ENCODE measurements at places on chromosomes 6 and 20.

DNA sequence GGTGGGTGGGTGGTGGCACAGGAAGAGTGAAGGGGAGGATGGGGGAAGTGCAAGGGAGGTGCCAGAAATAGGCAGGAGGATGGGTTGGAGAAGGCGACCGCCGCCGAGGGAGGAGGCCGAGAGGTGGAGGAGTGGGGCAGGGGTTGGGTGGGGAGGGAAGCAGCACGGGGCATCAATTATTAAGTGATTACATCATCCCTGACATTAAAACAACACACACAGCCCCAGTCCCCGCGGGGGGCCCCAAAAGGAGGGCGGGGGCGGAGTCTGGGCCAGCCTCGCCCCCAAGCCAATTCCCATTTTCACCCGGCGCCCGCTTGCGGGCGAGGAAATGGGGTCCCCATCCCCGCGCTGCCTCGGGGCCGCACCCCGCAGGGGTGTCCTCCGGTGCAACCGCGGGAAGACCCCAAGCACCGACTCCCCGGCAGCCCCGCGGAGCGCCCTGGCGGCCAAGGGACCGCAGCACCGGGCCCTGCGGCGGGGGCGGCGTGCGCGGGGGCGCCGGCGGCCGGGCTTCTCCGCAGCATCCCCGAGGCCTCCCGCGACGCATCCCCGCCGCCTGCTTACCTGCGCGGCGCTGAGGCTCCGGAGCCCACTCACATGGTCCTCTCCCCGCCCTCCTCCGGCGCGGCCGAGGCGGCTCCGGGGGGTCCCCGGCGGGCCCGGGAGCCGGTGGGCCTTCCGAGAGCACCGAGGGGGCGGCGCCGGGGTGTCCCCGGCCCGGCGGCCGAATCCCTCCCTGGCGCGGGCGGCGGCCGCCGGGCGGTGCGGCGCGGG is 663 bp downstream of the FYN start:
- DNase-seq: peak; percentile 19

GRCh38 chr6:165841153-165841558 is 178.1 kb upstream of the PDE10A start:
- no peak for DNase-seq

GRCh38 chr6:123742626-123743025 is 61.0 kb upstream of the NKAIN2 start:
- DNase-seq: no peak

DNA sequence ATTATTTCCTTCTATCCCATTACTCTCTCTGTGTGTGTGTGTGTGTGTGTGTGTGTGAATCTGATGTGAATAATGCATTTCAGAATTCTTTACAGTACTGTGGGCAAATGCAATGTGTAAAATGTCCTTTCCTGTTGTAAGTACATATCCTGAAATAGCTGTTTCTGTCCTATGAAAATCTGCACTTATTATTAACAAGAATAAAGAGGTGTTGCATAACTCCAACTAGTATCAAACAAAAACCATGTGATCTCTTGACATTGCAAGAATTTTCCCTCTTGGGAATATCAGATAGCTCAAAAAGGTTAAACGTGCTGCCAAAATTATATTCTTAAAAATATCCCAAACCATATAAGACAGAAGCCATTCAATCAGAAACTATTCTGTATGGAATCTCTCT is 52.0 kb downstream of the LGSN start:
- no peak for DNase-seq

- no peak for DNase-seq
Observed at GRCh38 chr6:75931011-75931680, 141.3 kb downstream of the IMPG1 start.

DNA sequence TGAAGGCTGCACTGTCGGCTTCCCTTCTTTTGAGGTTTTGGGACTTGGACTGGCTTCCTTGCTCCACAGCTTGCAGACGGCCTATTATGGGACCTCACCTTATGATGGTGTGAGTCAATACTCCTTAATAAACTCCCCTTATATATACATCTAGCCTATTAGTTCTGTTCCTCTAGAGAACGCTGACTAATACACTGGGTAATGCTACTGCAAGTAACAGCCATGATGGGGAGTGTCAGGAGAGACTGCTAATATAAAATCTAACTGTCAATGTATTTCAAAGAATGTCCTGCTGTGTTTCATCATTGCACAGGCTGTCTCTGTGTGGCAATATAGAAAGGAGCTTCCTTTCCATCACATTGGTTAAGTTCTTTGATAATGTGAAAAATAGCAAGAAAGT is 57.7 kb upstream of the UST start:
- DNase-seq: no peak

DNA sequence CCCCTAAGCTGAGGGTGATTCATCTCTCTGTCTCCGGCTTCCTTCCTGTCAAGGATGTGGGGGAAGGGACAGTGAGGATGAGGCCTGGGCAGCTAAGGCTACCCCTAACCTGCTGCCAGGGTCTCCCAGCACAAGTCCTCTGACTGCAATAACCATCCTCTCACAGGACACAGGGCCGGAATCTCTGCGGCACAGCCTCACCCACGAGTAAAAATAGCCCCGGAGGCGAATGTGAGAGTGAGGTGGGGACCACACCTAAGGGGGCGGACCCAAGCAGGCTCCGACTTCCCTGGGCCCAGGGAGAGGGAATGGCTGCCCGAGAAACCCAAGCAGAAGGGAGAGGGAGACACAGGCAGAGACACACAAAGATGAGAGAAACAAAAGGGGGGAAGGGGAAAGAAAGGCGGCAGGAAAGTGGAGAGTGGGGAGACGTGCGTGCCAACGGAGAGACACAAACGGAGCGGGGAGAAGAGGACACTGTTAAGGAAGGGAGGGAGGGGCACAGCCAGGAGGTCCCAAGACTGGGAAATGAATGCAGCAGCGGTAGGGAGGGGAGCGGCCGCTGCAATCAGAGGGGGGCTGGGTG is 1.4 kb downstream of the CLIC1 start:
- peak; percentile 74 for DNase-seq

DNA sequence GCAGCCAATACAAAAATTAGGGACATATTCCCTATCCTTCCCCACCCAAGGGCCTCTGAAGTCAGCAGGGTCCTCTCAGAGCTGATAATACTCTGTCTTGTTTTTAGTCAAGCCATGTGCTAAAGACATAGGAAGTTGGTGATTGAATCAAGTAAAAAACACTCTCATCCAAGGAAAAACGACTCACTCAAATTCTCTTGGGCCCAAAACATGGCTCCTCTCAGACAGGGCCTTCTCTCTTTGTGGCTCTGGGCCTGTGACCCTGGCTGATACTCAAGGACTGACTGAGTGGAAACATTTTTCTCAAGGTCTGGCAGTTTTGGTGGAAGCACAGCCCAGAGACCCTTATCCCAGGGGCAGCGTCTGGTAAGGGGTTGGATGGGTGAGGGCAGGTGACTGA is 5.9 kb upstream of the SCML4 start:
- no peak for DNase-seq

GRCh38 chr6:115643762-115644161 is 416.9 kb downstream of the FRK start:
- DNase-seq: no peak

DNA sequence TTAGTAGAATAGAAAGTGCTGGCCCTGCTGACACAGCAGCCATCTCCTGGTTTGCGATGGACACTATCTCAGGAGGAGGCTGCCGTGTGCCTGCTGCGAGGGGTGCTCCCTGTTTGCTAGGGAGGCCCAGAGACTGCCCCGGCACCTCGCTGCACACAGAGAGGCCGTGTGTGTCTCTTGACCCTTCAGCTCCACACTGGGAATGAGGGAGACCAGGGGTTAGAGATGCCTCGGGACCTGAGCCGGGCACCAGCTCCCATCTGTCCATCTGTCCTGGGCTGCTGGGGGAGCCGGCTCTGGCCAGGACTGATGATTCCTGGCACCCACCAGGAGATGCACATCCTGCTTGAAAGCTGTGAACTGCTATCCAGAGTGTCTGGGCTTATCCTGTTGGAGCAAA is 18.2 kb downstream of the PHACTR3 start:
- no peak for DNase-seq

DNA sequence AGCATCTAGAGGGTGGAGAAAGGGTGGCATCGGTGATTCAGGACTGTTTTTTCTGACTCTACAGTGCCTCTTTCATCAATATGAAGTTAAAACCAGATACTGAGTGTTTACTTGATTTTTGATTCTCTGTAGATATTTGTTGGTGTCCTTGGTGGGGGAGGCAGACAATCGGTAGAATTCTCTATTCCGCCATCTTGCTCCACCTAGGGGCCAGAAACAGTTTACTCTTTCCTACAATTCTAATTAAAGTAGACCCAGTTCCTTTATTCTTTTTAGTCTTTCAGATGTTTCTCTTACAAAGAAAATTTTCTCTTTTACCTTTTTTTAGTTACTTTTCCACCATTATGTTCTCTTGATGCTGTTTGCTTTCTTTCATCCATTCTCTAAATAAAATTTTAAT is 162.1 kb upstream of the RAB32 start:
- no peak for DNase-seq

- DNase-seq: no peak
Observed at GRCh38 chr6:20069021-20069522, 143.2 kb downstream of the MBOAT1 start.

GRCh38 chr20:4866429-4866828 is 134.9 kb downstream of the SLC23A2 start:
- no peak for DNase-seq

DNA sequence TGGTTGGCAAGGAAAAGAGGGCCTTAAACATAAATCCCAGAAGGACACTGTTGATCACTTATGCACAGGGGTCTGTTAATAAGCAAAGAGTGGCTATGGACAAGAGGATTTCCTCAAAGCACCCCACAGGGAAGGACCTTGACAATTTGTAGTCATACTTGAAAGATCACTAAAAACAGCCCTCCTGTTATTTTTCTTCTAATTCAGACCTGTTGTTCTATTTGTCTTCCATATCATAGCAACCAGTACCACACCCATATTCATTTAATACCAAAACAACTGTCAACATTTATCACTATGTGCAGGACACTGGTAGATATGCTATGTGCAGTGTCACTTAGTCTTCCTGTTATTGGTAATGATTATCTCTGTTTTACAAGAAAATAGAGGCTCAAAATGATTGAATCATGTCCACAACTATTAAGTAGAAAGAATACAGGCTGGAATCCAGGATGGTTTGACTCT is 3.2 kb upstream of the DYNLRB1 start:
- DNase-seq: no peak

- DNase-seq: no peak
Observed at GRCh38 chr6:31906122-31906521, 4.2 kb upstream of the ZBTB12 start.

- no peak for DNase-seq
Observed at GRCh38 chr6:125637207-125637606, 112.2 kb upstream of the HEY2 start.

All from Kasumi-1 (cell line).